ENCODE measurements at places on chromosomes 2 and 18. TPM values are rescaled to one million over a fixed set of nuclear protein-coding genes. Genes with fewer than 3 reads are reported as not detected.

The IL1F10 gene
- not detected for total RNA-seq

The NLRC4 gene
- total RNA-seq = 0.57 TPM

GRCh38 chr2:197972061-197972460 is 167.7 kb downstream of the PLCL1 start:
- DNase-seq = no peak

GRCh38 chr2:67896476-67896875 is 166.3 kb downstream of the C1D start:
- no peak for DNase-seq

DNA sequence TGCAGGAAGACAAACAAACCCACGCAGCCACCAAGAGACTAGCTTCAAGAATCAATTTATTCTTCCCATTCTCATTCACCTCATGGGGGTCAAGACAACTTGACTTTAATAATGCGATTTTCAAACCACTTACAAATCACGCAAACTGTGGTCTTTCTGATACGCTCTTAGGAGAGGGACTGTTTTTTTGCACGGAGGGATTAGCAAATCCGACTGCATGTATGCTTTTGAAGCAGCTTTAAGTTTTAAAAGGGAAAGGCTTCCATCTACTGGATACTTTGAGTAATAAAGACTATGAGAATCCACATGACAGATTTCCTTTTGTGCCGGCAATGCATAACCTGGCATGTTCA is 322.9 kb upstream of the KCNJ3 start:
- no peak for DNase-seq

GRCh38 chr18:69980982-69981804 is 33.5 kb upstream of the CD226 start:
- DNase-seq = no peak

GRCh38 chr2:165251366-165251765 is 12.2 kb downstream of the SCN2A start:
- no peak for DNase-seq

All from heart right ventricle (tissue), 16 donors.